NCI-H1417 treated with DMSO at 0.1 percent for 48 hours (cell line): ENCODE measurements at places on chromosomes 5 and 9.
A peak's percentile ranks its signal among the peaks of the same experiment; 100 is the strongest.

GRCh38 chr9:135524130-135524861 is 3.1 kb downstream of the LCN1 start:
- no peak for DNase-seq

GRCh38 chr5:71699233-71699632 is 19.8 kb upstream of the CARTPT start:
- no peak for DNase-seq

DNA sequence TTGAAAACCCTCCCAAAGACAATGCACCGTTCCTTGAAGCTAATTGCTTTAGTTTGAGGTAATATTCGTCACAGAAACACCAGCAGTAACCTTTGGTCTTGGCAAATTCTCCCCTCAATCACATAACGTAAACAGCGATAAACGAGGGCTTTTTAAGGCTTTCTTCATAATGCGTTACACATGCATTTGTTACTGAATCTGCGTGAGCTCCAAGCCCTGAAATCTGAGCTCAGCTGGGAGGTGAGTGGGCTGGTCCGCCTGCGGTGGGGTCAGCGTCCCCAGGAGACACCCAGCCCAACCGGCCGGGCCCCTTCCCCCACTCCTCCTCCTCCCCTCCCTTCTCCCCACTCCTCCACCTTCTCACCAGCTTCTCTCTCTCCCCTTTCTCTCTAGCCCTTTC is 91.1 kb downstream of the BARX1 start:
- no peak for DNase-seq

DNA sequence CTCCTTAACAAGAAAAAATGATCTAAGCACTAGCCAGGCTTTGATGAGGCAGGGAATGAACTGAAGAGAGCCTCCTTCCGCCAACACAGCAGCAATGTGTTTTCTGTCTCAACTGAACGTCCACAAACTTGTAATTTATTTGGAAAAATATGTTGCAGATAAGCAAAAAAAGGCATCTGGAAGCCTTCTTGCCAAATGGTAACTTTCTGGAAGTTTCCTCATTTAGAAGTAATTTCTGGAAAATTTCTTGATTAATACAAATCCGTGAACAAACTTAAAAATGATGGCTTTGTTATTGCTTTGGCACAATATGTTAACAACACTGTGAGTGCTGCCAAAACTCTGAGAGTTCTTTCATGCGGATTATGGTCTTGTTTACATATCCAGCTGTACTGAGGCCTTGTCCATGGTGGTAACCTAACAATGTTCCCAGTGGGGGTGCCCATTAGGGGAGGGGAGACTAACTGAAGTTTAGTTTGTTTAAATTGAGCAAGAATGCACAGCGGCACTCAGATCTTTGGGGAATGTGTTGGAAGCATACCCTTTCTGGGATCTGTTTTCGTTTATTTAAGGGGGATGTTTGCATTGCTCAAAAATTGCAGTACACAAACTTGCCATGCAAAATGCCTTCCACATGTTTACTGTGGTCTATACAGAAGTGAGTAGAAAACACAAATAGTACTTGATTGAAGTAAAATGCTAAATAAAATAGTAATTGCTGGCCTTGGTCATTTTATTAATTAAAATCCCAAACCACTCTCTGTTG is 334.7 kb downstream of the NR2F1-AS1 start:
- peak; percentile 27 for DNase-seq

DNA sequence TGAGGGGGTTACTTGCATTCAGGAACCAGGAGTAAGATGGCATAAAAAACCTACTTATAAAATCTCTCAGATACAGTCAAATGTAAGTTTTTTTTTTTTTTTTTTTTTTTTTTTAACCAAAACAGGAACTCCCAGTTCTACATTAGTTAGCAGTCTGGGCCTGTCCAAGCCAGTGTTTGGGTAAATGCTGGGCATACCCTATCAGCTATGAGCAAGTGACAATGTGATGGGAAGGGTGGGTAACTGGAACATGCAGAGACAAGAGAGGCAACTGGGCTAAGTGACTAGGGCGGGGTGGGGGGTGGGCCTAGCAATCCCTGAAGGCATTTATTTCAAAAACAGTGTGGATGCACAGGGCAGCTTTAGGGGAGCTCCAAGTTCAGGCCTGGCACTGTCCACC is 2.3 kb downstream of the NMRK1 start:
- no peak for DNase-seq

- DNase-seq, result no peak
Measured at GRCh38 chr5:133595465-133595864, 16.9 kb downstream of the FSTL4 start.

- no peak for DNase-seq
Measured at GRCh38 chr5:171221916-171222315, 87.1 kb upstream of the TLX3 start.

GRCh38 chr5:126810596-126811380 is 33.9 kb downstream of the LMNB1 start:
- DNase-seq, result no peak

- no peak for DNase-seq
Measured at GRCh38 chr5:68303038-68303738, 87.6 kb downstream of the PIK3R1 start.

DNA sequence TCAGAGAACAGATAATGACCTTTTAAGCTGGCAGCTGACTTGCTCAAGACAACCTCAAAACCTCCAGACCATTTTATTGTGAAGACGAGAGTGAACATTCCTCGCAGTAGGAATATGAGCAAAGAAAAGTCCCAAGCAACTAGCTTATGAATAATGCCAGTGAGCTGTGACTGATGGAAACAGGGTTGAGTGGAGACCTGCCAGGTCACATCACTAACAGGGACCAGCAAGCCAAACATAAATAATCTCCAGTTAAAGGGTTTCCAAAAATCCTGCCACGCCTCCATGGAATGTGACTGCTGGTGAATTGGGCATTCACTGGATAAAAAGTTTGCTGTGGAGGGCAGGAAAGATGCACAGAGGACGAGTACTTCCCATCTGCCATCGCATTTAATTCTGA is 185.4 kb downstream of the CRB2 start:
- DNase-seq, result no peak

GRCh38 chr9:7212101-7212500 is 454.3 kb downstream of the KDM4C start:
- no peak for DNase-seq

- no peak for DNase-seq
Measured at GRCh38 chr9:80775530-80775929, 913.8 kb downstream of the TLE1 start.

DNA sequence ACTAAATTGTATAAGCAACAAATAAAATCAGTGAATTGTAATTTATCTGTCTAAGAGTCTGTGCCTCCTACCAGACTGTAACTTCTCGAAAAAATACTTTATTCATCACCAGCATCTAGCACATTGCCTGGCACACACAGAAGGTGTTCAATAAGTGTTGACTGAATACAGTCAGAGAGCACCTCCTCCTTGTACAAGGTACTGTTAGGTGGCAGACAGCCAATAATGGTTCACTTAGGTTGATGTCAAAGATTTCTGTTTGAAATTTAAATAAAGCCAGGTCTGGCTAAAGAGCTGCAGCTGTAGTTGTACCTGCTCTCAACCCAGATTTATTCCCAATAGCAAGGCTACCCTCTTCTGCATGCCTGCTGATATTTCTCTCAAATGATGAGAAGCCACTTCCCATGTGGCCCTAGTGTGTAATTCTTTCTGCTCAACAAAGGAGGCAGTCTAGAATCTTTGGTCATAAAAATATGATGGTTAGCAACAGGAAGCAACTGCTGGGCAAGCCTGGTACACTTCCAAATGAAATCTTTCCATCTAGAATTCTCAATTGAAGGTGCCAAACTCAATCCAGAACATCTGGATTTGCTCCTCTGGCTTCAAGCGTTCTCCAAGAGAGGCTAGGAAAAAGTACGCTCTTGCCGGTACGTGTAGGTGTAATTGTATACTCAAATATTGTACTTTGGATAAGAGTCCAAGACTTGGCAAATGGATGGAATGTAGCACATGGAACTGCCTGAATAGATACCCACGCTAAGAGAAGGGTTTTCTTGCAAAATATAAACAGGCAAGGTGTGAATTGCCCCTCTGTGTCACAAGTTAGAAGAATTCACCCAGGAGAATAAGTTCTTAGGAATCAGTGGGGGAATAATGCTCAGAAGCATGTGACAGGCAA is 95.6 kb downstream of the NR6A1 start:
- DNase-seq, result no peak

DNA sequence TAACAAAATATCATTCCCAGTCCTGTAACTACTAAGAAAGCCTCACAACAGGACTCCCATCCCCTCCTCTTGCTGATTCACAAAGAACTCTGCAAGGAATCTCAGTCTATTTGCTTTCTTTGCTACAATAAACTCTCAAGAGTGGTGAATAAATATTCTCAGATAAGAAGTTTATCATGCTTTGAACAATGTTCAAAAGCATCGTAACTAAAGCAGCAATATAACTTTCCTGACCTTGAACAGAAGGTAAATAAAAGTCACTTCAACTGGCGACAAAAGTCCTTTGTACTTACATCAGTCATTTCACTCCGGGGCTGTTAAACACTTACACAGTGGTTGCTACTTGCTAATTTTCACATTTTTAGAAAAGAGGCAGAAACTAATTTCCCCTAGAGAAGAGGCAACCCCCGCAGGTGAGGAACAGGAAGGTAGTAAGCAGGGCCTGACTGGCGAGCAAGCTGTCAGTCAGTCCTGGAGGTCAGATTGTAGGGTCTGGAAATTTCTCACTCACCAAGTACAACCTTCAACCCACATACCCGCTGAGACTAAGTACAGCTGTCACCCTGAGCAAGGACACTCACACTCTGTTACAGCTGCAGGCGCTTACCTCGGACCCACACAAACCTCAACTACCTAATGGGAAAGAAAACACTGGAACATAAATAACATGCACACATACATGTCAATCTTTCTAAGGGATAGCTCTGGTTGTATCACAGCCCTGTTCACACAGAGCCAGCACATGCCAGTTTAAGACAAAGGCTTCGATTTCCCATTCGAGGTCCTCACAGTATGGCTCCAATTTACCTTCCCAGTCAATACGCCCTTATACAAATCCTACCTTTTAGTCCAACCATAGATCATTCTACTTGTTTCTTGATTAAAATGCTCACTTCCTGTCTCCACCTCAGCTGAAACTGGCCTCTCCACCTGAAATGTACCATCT is 104.6 kb upstream of the RETREG1 start:
- DNase-seq, result peak; percentile 53

GRCh38 chr9:3664044-3664443 is 138.2 kb upstream of the RFX3 start:
- no peak for DNase-seq

- no peak for DNase-seq
Measured at GRCh38 chr5:109868737-109869136, 179.0 kb downstream of the MAN2A1 start.

DNA sequence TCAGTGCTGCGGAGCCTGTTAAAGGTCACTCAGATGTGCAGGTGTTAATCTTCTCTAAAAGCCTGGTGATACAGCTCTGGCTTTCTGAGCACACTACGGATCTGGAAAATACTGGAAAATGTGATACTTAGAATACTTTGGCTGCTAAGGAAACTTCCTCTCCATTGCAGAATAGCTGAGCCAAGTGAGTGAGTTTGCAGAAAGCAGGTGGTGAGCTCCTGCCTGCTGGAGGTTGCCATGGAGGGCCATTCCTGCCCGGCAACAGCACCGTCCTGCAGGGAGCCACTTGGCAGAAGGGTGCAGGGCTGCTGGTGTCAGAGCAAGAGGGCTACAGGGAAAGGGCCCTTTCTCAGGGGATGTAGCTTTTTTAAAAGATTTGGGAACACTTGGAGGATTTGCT is 40.7 kb downstream of the SECISBP2 start:
- DNase-seq, result no peak

- DNase-seq, result no peak
Measured at GRCh38 chr5:124289641-124290311, 456.7 kb downstream of the ZNF608 start.

- DNase-seq, result no peak
Measured at GRCh38 chr9:72065076-72065475, 4.7 kb upstream of the C9orf57 start.

DNA sequence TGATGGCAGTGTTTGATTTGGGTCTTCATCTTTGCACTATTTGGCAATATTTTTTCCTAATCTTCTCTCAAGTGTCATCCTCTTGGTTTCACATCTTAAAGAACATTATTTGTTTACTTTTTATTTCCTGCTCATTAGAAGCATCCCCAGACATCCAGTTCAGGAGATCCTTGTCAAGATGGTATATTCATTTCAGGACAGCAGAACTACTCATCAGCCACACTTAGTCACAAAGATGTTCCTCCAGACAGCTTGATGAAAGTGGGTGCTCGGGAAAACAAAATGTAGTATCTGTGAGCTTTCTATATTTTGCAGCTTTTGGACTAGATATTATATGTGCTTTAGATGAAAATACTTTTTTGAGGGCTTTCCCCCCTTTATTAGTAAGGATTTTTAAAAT is 72.1 kb upstream of the SREK1 start:
- no peak for DNase-seq

GRCh38 chr5:29214839-29215238 is 1978.6 kb upstream of the CDH6 start:
- DNase-seq, result no peak

GRCh38 chr5:102855681-102856388 is 100.7 kb downstream of the PAM start:
- DNase-seq, result no peak

DNA sequence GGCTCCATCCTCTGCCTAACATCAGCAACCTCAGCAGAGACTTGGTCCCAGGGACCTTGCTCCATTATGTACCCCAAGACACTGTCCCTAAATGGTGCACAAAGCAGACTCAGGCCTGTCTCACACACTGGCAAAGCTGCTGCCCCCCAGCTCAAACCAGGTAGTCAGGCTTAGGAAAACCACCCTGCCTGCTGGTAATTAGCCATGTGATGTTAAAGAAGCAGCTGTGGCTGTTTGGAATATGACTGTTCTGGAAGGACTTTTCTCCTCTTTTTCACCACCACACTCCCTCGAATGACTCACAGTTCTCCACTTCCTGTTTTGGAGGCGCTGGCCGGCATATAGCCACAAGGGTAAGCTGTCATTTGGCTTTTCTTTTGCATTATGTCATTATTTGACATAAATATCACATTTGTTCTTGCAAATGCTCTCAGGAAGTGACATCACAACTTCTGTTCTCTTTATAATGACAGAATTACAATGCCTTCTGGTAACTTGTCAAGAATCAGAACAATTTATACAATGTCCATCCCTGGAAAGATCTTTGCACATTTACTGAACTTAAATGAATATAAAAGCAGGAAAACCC is 113.9 kb downstream of the SUSD1 start:
- DNase-seq, result no peak

- no peak for DNase-seq
Measured at GRCh38 chr5:175329976-175330375, 114.0 kb downstream of the DRD1 start.

GRCh38 chr9:109251080-109251775 is 69.6 kb downstream of the EPB41L4B start:
- peak; percentile 97 for DNase-seq

DNA sequence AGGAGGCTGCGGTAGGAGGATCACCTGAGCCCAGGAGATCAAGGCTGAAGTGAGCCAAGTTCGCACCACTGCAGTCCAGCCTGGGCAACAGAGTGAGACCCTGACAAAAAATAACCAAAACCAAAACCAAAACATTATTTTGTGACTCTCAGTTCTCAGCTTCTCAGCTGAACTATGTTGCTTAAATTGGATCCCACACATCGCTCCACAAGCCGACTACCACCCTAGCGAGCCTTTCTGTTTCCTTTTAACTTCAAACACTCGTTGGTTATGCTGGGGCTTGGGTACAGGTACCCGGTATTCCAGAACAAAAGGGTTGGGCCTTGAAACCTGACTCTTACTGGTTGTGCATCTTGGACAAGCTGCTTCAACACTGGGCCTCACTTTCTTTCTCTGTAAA is 3.8 kb upstream of the PTGS1 start:
- DNase-seq, result no peak
